ENCODE measurements at places on chromosomes 5 and 9.

- DNase-seq, result no peak
Measured at GRCh38 chr9:134716067-134716466, 74.5 kb downstream of the COL5A1 start.

DNA sequence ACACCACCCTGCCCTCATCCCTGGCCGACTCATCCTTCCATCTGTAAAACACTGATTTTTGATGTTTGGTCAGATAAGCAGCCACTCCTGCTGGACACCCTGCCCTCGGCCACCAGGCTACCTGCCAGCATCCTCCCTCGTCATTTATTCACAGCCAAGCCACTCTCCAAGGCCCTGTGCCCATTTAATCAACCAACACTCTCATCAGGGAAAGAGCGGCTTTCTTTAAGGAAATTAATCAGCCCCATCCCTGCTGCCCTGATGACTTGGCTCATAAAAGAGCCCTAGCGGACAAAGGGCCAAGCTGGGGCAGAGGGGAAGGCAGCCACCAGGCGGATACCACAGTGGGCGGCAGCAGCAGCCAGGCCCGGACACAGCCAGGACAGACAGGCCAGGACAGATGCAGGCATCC, 52.4 kb downstream of the GOLM1 start:
- no peak for DNase-seq

DNA sequence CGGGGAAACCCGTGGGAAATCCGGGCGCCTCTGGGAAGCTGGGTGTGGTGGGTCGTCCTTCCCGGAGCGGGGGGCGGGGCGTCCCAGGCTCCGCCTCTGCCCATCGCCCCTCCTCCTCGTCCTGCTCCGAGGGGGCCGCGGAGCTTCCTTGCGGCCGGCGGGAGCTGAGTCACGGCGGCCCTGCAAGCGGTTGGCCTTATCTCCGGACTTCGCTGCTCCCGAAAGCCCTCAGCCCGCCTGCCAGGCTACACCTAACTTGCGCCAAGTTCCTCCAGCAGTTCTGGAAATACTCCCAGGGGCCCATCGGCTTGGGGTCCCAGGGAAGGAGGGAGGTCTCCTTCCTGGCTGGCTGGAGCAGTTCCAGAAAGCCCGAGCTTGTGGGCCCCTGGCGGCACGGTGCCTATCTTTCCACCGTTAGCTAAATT, 54.1 kb upstream of the CDKN2AIPNL start:
- peak; percentile 61 for DNase-seq

- DNase-seq, result no peak
Measured at GRCh38 chr9:99818500-99818899, 3.2 kb upstream of the NR4A3 start.

- DNase-seq, result no peak
Measured at GRCh38 chr5:122368510-122369251, 56.6 kb downstream of the SNCAIP start.

GRCh38 chr5:16812911-16813310, 123.2 kb downstream of the MYO10 start:
- DNase-seq, result no peak

- DNase-seq, result no peak
Measured at GRCh38 chr5:17216974-17217492, 398 bp upstream of the BASP1 start.

- no peak for DNase-seq
Measured at GRCh38 chr5:93575461-93576414, 5.3 kb downstream of the NR2F1-AS1 start.

- no peak for DNase-seq
Measured at GRCh38 chr9:134369416-134370212, 43.4 kb downstream of the RXRA start.

DNA sequence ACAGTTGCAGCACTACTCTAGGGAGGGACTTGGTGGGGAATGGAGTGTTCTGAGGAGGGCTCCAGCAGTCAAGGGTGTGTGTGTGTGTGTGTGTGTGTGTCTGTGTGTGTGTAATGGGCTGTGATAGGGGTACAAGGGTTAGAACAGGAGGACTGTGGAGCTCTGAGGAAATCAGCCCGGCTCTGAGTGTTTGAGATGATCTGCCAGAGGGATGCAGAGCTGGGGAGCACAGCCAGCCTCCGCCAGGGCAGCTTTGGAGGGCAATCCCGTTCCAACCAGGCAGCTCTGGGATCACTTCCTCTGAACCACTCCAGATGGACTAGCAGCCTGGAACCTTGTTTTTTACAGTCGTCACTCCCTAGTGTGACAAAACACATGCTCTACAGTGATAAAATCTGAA, 3.0 kb upstream of the SLC6A7 start:
- DNase-seq, result no peak

- no peak for DNase-seq
Measured at GRCh38 chr9:93575796-93576257, 557 bp upstream of the PHF2 start.

DNA sequence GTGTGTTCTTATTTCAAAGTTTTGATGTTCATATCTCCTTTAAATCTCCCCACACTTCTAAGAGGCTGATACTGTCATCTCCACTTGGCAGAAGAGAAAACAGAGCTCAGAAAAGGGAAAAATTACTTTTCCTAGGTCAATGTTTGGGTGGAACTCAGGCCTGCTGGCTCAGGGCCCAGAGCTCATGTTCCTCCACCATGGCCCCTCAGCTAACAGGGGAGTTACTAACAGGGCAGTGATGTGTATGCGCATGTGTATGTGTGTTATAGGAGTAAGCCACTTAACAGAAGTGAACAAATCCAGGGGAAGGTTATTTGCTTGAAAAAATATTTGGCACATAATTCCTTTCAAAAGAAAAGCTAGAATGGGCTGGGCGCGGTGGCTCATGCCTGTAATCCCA, 2.5 kb downstream of the C1QTNF2 start:
- DNase-seq, result no peak

GRCh38 chr9:33250458-33250995, 10.6 kb downstream of the SPINK4 start:
- DNase-seq, result no peak

- DNase-seq, result no peak
Measured at GRCh38 chr5:142671801-142672200, 14.1 kb downstream of the FGF1 start.

GRCh38 chr5:38509185-38509584, 47.3 kb downstream of the LIFR start:
- DNase-seq, result no peak

DNA sequence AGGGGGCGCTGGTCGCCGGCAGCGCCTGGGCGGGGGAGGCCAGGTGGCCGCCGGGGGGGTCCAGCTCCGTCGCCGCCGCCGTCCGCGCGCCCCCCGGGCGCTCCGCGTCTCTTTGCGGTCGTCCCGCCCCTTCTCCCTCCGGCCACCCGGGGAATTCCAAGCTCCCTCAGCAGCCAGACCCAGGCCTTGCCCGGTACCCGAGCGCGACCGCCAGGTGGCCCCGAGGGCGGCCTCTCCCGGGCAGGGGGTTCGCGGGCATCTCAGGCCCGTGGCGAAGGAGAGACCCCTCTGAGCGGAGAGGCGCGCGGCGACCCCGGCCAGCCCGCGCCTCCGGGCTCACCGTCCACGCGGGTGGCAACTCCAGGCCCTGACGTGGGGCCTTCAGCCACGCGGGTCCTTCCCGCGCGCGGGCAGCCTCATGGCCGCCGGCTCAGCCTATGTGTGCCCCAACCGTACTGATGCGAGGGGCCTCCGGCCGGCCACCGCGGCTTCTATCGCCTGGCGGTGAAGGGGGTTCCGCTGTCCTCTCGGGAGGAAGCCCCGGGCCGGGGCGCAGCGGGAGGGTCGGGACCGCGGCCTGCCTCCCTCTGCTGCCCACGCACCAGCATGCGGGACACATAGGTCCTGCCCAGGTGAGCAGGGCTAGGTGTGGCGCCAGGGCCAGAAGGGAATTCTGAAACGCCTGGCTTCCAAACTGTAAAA, 529 bp upstream of the NRARP start:
- DNase-seq, result no peak

- DNase-seq, result no peak
Measured at GRCh38 chr9:127455324-127455992, 4.1 kb downstream of the LRSAM1 start.

DNA sequence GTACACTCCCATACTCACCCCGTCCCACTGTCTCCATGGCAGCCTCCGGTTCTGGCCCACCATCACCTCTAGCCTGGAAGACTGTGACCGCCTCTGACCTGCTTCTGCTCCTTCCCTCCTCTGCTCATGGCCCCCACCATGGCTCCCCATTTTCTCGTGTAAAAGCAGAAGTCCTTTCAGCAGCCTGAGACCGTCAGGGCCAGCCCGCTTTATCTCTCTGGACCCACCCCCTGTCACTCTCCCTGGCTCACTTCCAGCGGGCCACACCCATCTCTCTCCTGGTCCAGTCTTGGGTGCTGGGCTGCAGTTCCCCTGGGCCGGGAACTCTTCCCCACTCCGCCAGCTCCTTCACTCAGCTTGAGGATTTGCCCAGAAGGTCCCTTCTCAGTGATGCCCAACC, 96.0 kb upstream of the RUFY1 start:
- DNase-seq, result no peak

DNA sequence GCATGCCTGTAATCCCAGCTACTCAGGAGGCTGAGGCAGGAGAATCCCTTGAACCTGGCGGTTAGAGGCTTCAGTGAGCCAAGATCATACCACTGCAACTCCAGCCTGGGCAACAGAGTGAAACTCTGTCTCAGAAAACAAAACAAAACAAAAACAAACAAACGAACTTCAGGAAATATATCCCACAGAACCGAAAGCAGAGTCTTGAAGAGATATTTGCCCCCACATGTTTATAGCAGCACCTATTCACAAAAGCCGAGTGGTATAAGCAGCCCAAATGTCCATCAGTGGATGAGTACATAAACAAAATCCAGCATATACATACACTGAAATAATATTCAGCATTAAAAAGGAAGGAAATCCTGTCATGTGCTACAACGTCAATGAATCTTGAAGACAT, 57.6 kb upstream of the GRIN3A start:
- no peak for DNase-seq

GRCh38 chr9:92010705-92011536, 60.9 kb upstream of the ROR2 start:
- DNase-seq, result no peak

GRCh38 chr5:143147902-143148301, 255.6 kb downstream of the NR3C1 start:
- DNase-seq, result no peak

DNA sequence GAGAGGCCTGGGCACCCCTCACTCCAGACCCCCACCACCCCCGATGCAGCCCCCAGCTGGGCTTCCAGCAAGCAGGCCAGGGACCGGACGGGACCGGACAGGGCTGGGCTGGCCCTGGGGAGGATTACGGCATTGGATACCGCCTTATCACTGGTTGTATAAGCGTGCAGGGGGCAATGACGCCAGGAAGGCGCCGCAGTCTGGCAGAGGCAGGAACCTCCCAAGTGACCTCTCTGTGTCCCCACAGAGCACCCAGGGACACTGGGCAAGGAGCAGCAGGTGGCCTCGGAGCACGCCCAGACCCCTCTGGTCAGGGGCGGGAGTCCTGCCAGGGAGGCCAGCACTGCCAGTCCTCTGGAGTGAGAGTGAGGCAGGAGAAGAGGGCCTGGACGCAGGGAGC, 723 bp upstream of the LCN15 start:
- DNase-seq, result no peak

DNA sequence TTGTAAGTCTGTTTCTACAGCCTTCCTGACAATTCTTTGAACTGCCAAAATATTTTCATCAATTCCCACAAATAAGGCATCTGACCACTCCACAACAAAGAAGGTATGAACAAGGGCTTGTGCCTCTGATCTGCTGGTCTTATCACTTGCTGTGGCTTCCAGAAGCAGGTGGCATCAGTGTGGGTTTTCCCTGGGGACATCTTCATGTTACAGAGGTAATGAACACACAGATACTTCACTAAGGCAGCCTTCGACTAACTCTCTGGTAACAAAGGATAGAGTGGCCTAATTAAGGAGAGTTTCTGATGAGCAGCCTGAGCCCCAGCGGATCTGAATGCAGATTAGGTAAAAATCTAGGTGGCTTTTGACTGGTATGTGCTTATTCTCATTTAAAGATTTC, 15.2 kb upstream of the ERAP2 start:
- no peak for DNase-seq

- DNase-seq, result no peak
Measured at GRCh38 chr9:16771356-16771755, 99.1 kb downstream of the BNC2 start.

DNA sequence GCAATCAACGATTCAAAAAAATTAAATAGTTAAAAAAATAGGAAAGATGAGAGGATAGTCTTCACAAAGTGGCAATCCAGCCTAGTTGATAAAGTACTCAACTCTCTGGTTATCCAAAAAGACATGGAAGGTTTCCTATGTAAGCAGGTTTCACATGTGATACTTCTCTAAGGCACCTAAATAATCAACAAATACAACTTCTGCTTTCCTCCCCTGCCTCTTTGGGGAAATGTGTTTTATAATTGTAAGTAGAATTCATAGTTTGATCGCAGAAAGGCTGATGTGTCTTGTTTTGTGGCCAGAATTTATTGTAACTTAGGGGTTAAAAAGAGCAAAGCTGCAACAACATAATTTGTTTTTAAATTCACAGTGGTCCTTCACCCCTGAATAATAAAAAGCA, 855.5 kb upstream of the DMAC1 start:
- no peak for DNase-seq

DNA sequence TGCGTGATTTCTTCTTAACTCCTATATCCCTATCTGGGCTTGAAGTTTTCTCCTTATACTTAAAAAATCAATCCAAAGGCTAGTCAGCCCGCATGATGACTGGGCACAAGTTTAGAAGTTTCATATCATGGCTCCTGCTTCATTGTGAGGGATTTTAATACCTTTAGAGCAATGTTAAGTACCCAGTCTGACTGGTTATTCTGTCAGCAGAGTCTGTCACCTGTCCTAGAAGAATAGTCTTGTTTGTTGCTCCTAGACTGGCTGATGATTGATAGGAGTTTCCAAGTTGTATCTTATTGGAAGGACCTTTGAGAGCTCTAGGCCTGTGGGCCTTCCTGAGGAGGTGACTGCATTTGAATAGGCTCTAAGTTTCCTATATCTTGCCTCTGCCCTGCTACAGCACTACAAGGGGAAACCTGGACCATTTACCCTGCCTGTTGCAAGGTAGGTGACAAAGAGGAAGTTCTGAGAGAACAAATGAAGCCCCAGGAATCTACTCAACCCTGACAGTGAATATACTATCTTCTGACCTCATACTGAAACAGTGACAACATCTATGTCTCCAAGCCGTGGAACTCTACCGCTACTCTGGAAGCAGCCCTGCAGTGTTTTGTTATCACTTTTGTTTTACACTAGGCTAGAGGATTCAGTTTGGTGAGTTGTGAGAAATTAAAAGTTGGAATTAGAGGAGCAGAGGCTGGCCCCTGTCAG, 66.5 kb downstream of the F2RL2 start:
- DNase-seq, result no peak

GRCh38 chr9:106487266-106487665, 375.7 kb upstream of the ZNF462 start:
- DNase-seq, result no peak
